ENCODE measurements at places on chromosomes 1 and 21. TPM values are rescaled to one million over a fixed set of nuclear protein-coding genes. Genes with fewer than 3 reads are reported as not detected.

The OR2T2 gene
- total RNA-seq: not detected

The NLRP3 gene
- total RNA-seq: 0.35 TPM

The GJB3 gene
- 0.25 TPM for total RNA-seq

The DISC1 gene
- total RNA-seq: 3.7 TPM

DNA sequence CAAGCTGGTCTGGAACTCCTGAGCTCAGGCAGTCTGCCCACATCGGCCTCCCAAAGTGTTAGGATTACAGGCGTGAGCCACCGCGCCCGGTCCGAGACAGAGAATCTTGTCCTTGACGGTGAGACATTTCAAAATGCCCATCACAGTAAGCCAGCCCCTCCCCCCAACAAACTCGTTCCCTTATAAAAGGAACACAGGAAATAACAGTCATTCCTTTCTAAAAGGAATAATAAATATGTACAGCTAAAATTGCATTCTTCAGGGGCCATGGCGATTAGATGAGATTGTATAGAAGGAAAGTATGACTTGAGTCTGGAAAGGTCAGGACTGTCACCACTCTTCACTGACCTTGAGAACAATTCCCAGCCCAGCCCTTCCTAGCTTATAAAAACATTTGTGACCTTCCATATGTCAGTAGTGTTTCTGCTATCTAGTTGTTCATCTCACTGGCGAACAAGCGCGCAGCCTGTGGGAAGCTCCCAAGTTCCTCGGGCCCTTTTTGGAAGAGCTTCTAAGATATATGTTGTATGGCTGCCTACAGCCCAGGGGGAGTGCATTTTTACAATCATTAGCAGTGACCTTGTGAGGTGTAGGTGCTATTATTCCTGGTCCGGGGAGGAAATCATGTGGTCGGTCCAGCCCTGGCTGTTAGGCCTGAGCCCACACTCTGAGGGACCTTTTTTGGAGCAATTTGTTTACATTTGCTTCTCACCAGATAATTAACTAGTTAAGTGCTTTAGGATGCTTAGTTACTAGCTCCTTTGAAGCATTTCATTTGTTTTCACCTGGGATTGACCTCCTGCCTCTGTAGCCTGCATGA, 8.7 kb downstream of the SZRD1 start:
- peak overlapping the region; percentile 37 for H3K27ac ChIP-seq
- no peak overlapping the region for H3K4me3 ChIP-seq
- no peaks in the 10 kb centered on the region for H3K27me3 ChIP-seq
- H3K36me3 ChIP-seq: no peaks in the 10 kb centered on the region
- H3K4me1 ChIP-seq: peaks cover 28% of the 10 kb centered on the region
